Right lobe of liver (tissue), 6 donors: ENCODE measurements at places on chromosomes 7 and 10. TPM values are rescaled to one million over a fixed set of nuclear protein-coding genes. Genes with fewer than 3 reads are reported as not detected.

The SLC26A3 gene
- not detected for total RNA-seq

The TSPAN15 gene
- 3.5 TPM for total RNA-seq

The EVX1 gene
- not detected for total RNA-seq

The GRID1 gene
- 1.4 TPM for total RNA-seq

The TAS2R5 gene
- 0.51 TPM for total RNA-seq

The KAZALD1 gene
- 0.93 TPM for total RNA-seq

The C7orf57 gene
- not detected for total RNA-seq

The ABCA13 gene
- 2.6 TPM for total RNA-seq

The TRDMT1 gene
- 2.9 TPM for total RNA-seq

The WASL gene
- total RNA-seq: 25.0 TPM

The PROSER2 gene
- 27.1 TPM for total RNA-seq

The LCOR gene
- total RNA-seq: 8.6 TPM

The SFRP4 gene
- 0.37 TPM for total RNA-seq

The SPACDR gene
- total RNA-seq: not detected
